ENCODE measurements at places on chromosomes 3 and 15. TPM values are rescaled to one million over a fixed set of nuclear protein-coding genes. Genes with fewer than 3 reads are reported as not detected.

DNA sequence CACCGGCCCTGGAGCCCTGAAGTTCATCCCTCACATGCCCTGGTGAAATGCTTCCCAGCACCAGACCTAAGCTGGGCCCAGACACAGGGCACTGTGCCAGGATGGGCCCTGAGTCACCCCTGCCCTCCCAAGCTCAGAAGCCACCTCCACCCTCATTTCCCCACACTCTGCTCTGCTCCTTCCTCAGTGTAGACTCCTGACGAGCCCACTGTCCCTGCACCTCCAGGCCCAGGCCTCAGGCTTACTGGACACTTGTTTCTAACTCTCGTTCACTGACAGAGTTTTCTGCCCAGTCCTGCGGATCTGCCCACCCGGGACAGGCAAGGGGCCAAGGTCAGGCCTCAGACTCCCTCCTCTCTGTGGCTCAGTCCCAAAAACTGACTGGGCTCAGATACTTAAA lies 112.6 kb upstream of the RNF7 start:
- DNase-seq = no peak

DNA sequence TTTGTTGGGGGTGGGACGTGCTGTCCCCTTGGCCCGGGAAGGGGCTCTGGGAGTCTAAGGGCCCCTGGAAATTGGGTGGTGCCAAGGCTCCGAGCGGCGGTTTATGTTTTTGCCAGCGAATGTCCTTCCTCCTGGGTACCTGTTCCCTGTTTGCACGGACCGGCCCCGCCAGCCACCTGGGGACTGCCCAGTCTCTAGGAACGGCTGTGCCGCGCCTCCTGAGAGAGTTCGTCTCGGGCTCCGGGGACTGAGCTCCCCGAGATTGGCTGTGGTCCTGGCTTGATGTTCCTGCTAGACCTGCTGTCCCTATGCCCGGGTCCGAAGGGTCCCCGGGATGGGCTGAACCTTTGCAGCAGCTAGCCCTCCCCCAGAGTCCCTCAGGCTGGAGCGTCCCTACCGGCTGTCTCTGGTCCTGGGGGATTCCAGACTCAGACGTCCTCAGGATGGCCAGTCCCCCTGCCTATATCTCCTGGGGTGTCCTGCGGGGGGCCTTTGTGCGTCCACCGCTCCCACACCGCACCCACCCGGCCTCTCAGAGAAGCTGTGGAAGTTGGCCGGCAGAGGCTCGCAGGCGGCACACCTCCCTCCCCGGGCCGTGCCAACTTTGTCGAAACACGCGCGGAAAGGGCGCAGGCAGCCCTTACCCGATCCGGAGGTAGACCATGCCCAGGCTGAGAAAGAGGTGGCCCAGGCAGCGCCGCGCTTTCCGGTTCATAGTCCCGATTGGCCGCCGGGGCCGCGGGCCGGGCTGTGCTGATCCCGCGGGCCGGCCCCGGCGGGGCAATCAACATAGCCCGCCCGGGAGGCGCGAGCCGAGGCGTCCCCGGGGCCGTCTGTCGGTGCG lies 547 bp downstream of the WNT7A start:
- peak; percentile 56 for DNase-seq

DNA sequence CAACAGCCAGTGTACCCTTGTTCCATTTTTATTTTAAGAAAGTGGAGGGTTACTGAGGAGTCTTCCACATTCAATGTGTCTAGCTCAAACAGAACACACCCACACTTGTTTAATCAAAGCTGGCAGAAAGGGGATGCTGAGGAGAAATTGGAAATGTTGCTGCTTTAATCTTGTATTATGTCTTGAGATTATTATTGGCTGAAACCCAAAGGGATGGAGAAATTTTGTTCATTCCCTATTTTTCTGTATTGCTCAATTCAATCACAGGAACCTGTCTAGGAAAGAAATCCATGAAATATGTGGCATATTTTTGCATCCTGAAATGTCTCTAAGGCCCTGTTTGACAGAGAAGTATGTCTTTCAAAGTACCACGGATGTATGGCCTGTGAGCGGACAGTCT lies 238.0 kb downstream of the MYRIP start:
- no peak for DNase-seq

C3orf49 gene
- total RNA-seq = not detected
